ENCODE measurements at places on chromosomes 2 and 18.

- DNase-seq, result no peak
These were observed 217.8 kb upstream of the NXPH2 start for GRCh38 chr2:138997856-138998517.

DNA sequence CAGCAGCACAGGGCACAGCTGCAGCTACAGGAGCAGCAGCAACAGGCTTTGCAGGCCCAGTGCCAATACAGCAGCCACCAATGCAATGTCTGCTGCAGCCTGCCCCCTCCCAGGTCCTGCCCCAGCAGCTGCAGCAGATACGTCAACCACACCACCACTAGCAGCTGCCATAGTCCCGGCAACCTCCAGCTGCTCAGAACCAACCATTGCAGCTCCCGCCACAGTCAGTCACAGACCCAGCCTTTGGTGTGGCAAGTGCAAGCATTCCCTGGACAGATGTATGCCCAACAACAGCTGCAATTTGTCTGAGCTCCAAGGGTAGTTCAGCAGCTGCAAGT is 53.3 kb upstream of the TUBA3E start:
- DNase-seq, result no peak

DNA sequence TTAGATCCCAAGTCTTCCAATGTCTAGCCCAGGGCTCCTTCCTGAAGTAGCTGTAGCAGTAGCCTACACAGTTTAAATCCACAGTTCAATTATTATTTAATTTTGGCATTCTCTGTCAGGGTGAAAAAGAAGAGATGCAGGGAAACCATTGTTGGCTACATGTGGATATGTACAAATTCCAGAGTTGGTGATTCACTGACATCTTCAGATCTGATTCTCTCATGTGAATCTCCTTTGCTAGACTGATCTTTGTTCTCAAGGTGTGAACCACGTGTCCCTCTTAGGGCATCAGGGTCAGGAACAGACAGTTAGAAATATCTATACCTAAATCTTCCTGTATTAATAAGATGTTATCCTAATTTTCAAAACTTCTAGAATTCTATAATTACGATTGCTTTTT is 36.7 kb downstream of the ADCYAP1 start:
- DNase-seq, result no peak

- no peak for DNase-seq
These were observed 64.1 kb upstream of the ACVR1C start for GRCh38 chr2:157692768-157693167.

GRCh38 chr2:10525573-10526265 is 77.6 kb upstream of the ODC1 start:
- DNase-seq, result no peak

Data from GDM1 (cell line).